ENCODE measurements at places on chromosomes 2 and 18.
A peak's percentile ranks its signal among the peaks of the same experiment; 100 is the strongest.

DNA sequence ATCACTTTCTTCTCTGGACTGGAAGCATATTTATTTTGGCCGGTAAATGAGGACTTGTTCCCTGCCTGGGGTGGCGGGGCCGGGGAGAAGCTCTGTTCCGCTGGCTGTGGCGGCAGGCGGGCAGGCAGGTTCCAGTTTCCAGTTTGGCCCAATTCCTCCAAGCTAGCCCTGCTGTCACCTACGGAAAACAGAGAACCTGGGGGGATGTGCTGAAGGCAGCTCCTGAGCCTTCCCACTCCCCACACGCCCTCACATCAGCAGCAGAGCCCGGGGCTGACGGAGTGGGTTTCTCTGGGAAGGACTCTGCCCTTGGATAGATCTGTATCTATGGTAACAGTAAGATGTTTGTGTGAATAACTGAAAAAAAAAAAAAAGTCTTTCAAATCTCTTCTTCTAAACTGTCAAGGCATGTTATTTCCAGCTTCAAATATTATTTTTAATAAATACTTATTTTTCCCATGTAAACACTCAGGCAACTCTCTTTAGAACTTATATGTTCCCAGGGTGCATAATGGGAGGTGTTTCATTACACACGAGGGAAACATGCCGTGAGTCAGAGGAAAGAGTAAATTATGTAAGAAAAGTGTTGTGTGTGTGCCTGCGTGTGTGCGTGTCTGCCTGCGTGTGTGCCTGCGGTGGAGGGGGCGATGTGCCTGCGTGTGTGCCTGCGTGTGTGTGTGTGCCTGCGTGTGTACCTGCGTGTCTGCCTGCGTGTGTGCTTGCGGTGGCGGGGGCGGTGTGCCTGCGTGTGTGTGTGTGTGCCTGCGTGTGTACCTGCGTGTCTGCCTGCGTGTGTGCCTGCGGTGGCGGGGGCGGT lies 116.1 kb upstream of the ZNF516 start:
- no peak for DNase-seq

DNA sequence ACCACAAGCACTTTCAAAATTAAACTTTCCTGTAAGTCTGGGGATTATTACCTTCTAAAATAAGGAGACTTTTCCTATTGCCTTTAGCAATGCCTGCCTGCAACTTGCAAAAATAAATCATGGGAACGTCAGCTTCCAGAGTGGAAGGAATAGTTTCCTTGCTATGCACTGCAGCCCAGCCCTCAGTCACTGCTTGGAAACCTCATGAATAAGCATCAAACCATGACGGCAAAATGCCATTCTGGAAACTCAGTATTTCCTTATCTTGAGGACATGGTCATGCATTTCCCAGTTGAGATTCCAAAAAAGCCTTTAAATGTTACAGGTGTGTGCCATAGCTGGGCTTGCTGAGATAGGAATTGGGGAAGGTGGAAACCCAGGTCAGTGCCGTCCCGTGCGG lies 84.2 kb upstream of the OTOS start:
- no peak for DNase-seq

DNA sequence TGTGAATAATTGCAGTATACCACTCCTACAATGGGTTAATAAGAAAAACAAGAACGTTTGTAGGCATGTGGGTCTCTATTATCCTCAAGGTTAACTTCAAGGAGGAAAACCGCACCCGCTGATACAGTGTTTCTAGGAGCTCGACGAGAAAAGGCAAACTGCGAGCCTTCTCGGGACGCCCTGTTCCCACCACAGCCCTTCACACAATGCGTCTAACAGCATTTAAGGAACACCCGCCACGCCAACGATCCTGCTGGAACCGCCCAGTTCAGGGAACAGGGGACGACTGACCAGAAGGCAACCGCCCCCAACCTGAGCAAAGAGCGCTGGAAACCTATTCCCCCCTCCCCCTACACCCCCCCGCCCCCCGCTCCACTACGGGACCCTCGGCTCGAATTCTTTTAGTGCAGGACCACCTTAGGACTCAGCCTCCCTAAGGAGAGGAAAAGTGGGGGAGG lies 710 bp upstream of the TMSB10 start:
- peak; percentile 84 for DNase-seq

GRCh38 chr2:104434318-104434792 lies 419.6 kb upstream of the POU3F3 start:
- DNase-seq: no peak

DNA sequence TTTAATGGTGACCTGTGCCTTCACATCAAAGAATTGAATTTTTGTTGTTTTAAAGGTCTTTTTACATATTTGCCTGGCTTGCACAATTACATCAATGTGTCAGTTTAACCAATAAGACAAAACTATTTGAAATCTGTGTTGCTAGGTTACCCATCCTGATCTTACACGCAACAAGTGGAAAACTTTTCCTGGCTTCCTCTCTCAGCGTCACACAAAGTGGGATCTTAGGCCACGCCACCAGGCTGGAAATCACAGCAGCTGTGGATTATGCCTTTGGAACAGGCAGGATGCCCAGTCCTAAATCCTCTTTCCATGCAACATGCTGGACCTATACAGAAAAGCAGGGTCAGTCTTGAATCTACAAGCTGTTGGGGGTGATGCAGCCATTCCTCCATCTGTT lies 298.2 kb upstream of the HNRNPA3 start:
- DNase-seq: no peak

GRCh38 chr2:149205143-149205542 lies 125.2 kb upstream of the LYPD6 start:
- DNase-seq: no peak

- no peak for DNase-seq
Measured at GRCh38 chr2:120331903-120332302, 14.0 kb upstream of the INHBB start.

- DNase-seq: no peak
Measured at GRCh38 chr2:234450431-234451124, 46.3 kb downstream of the ARL4C start.

DNA sequence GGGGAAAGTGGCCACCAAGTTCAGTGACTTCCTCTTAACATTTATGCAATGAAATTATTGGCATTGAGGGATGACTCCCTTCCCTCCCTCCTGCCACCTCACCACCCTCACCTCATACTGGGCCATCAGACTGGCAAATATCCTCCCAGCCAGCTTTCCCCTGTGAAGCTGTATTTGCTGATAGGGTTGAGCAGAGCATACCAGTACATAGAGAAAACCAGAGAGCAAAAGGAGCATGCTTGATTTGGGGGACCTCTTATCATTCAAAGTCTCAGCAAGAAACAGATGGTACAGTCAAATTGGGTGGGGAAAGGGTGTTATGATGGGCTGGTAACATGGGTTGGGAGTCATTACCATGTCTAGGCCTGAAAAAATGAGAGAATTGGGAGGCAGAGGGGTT lies 19.1 kb upstream of the B3GNT2 start:
- DNase-seq: no peak

DNA sequence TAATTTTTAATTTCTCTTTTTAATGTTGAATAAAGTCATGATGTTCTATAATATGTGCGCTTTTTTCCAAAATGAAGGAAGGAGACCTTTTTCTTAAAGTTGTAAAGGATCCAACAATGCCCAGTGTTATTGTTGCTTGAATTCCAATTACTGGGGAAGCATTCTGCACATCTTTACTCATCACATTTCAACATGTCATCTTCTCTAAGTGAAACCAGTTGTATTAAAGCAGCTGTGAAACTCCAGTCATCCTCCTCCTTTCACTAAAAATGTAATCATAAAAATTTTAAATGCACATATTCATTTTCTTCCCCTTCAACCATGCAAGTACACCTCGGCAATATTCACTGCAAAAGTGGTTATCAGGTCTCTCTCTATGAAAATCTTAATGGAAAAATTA lies 722.7 kb downstream of the TSN start:
- no peak for DNase-seq

DNA sequence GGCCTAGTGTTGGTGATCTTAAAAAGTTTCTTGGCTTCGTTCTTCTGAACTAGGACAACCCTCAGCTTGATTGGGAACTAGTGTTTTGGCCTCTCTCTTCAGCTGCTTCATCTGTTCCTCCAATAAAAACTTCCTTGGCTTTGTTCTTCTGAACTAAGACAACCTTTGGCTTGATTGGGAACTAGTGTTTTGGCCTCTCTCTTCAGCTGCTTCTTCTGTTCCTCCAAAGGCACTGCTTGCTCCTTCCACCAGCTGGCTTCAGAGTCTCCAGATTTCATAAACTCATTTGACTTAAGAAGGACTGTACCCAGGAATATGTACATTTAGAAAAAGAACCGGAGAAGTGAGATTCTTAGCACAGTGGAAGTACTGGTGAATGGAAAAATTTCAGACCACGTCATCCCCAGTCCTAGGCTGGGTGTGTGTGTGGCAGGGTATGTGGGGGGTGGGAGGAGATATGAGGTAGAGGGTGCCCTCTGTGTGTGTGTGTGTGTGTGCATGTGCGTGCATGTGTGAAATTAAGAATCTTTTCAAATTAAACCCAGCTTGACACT lies 20.4 kb downstream of the IL1R2 start:
- DNase-seq: no peak

GRCh38 chr2:96665083-96665569 lies 22.6 kb downstream of the FER1L5 start:
- peak; percentile 62 for DNase-seq

DNA sequence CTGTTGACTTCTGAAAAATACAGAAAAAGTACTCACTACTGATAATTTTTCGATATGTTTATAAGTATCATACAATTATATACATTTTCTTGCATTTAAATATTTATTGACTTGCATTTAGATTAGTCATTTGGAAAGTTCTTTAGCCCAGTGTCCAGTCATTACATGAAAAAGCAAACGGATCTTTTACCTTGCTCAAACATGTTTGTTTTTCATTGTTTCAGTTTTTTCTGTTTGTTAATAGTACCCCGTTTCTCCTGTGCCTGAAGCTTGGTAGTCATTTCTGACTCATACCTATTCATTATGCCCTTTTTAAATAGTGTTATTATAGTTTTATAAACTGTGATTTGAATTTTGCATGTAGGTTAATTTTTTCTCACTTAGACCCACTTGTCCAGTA lies 28.1 kb downstream of the CEP192 start:
- DNase-seq: no peak

- no peak for DNase-seq
Measured at GRCh38 chr2:214064471-214064870, 346.4 kb upstream of the VWC2L start.

DNA sequence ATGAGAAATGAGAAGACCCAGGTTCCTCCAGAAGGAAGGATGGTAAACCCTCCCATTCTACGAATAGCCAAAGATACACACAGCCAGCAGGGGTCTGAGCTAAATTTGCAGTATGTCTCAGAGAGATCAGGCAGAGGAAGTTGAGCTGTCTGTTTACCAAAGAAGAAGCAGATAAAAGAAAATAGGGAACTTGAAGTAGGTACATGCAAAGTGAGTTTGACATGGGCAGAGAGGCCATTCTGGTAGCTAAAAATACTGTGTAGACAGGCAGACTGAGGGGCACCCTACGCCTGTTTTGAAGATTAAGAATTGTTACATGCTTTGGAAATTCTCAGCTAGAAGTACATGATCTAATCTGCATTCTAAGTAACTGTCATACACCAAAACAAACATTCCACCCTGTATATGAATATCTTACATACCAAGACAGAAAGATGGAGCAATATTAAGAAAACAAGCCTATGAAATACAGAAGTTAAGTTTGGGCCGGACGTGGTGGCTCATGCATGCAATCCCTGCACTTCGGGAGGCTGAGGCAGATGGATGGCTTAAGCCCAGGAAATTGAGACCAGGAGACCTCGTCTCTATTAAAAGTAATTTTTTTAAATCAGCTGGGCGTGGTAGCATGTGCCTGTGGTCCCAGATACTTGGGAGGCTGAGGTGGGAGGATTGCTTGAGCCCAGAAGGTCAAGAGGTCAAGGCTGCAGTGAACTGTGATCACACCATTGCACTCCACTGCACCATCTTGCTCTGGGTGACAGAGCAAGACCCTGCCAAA lies 157.9 kb downstream of the ANKRD44 start:
- DNase-seq: no peak
